Hair follicular keratinocyte (primary cell): ENCODE measurements at places on chromosomes 5 and 9. TPM values are rescaled to one million over a fixed set of nuclear protein-coding genes. Genes with fewer than 3 reads are reported as not detected.

ADAMTS13 gene
- 0.61 and 0.70 TPM in 2 replicates for total RNA-seq

GPSM1 gene
- total RNA-seq = 6.9 and 18.3 TPM in 2 replicates

PCDHA9 gene
- not detected in 2 replicates for total RNA-seq

PTPA gene
- total RNA-seq = 76.2 and 97.7 TPM in 2 replicates

FGD3 gene
- total RNA-seq = 0.04 and 0.16 TPM in 2 replicates

CLK4 gene
- total RNA-seq = 2.7 and 5.2 TPM in 2 replicates
